NCI-H1105 (cell line): ENCODE measurements at places on chromosomes 2 and 18.

DNA sequence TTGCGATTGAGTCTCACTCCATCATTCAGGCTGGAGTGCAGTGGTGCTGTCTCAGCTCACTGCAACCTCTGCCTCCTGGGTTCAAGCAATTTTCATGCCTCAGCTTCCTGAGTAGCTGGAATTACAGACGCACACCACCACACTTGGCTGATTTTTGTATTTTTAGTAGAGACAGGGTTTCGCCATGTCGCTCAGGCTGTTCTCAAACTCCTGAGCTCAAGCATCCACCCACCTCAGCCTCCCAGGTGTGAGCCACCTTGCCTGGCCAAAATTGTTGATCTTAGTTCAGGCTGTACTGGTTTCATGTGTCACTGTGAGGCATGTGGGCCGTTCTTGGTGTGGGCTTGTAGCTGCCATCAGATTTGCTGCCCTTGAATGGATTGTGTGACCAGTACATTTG, 18.1 kb downstream of the CD8A start:
- DNase-seq = no peak

DNA sequence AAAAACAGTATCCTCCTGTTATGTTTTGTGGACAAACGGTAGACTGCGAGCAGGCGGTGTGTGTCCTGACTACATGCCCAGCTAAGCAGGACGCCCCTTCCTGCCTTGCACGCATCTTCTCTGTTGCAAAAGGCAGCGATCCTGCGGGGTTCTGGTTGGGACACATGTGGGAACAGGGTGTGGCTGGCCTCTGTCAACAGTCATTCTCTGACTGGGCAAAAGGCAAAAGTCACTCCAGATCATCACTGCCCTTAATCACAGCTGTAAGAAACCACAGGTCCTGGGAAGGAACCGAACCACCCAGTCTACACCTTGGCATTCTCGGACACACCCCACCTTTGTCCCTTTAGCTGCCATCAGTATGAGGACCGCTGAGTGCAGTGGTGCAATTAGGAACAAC, 44.3 kb upstream of the TMEM87B start:
- no peak for DNase-seq

- no peak for DNase-seq
These were observed 156.1 kb upstream of the APCDD1 start for GRCh38 chr18:10298346-10298745.

GRCh38 chr18:70376137-70376913, 87.5 kb downstream of the SOCS6 start:
- DNase-seq = no peak

DNA sequence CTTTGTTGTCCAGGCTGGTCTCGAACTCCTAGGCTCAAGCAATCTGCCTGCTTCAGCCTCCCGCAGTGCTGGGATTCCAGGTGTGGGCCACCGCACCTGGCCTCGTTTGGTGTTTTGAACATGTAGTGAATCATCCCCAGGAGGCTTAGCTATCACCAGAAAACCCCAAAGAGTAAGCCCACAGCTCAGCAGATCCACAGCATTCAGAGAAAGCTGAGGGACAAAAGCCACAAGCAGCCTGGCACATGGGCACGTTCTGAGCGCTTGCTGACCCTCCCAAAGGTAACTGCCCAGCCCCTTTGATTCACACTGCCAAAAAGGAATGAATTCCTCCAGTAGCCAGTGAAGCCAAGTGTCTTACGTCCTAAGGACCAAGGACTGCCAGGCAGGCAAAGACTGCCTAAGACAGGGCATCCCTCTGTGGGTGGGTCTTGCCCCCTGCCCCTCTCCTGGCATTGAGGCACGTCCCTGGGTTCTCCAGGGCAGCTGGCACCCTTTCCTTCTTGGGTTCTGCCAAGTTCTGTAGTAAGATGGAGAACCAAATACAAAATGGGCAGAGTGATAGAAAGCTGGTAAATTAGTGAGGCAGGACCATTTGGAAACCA, 31.7 kb downstream of the MBP start:
- no peak for DNase-seq
